CD4-positive, alpha-beta T cell treated with Interleukin-2 at 100 ng/mL for 4 hours (primary cell): ENCODE measurements at places on chromosomes 4 and X.

DNA sequence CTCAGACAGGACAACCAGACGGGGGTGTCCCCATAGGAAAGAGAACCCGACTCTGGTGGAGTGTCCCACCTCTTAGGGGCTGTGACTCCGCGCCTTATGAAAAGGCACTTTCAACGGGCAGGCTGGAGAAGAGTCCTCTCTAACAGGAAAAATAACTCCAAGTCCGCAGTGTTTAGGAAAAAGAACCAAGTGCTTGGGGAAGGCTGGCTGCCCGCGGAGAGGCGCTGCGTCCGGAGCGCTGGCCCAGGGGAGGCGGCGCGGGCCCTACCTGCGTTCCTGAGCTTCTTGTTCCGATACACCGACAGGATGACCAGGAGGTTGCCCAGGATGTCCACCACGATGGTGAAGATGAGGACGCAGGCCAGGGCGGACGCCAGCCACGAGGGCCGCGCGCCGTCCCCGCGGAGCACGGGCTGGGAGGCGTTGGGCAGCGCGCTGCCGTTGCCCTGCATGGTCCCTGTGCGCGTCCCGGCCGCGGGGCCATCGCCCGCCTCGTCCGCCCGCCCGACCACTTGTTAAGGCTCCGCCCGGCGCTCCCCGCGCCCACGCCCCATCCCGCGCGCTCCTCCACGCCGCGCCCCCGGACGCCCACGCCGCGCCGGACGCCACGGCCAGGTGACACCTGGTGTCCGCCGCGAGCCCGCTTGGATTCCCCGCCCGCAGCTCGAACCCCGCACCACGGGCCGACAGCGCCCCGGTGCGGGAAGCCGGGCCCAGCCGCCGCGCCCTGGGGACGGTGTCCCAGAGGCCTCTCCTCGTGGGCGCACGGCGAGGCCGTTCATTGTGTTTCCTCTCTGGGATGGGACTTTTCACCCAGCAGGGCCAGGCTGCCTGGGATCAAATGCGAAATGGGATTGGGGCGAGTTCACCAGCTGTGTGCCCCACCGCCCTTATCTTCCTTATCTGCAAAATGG, at the start of gene MTNR1A:
MTNR1A (minus strand) TSS at position 654 of the 914 bp plus-strand sequence; CDS start at position 452, 202 bp downstream.
- no peak for DNase-seq

DNA sequence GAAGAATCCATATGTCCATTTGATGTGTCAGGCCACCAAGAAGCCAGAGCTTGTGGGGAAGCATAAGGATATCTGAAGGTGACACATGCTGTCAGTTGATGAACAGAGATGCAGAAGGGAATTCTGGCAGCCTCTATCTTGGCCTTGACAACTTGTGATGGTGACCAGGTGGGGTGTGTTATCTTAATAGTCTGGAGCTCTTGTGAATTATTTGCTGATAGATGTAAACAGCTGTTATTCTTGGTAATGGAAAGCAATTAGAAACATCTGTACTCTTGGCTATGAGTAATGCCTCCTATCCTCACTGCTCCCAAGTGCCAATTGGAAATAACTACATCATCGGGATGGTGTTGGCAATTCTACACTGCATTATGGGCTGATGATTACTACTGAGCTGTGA, 51.9 kb downstream of the NAA11 start:
- no peak for DNase-seq

- DNase-seq = no peak
Observed at GRCh38 chrX:69232945-69233344, 67.7 kb upstream of the PJA1 start.

DNA sequence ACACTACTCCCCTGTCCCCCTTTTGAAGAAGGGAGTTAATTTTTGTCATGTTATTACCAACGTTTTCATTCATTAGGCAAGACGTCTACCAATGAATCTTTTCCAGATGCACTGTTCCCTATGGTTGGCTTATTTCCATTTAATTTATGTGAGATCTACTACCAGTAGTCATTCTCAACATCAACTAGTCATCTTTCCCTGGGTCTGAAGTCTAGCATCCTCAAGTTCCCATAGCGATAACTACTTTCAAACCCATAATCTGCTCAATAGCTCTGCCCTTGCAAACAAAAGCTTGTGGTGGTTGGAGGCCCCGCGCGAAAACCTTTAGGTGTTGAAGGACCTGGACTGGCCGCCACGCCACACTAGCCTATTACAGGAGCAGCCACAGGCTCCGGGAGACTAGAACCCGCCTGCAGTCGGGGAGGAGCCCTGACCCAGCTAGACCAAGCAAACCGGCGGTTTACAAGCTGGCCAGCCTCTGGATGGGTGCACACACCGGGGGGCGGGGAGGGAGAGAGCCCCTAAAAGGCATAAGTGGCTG, 746 bp downstream of the PPAT start:
- DNase-seq = peak; percentile 11

- DNase-seq = peak; percentile 61
Observed at GRCh38 chr4:48138936-48139335, 4.9 kb upstream of the TXK start.

DNA sequence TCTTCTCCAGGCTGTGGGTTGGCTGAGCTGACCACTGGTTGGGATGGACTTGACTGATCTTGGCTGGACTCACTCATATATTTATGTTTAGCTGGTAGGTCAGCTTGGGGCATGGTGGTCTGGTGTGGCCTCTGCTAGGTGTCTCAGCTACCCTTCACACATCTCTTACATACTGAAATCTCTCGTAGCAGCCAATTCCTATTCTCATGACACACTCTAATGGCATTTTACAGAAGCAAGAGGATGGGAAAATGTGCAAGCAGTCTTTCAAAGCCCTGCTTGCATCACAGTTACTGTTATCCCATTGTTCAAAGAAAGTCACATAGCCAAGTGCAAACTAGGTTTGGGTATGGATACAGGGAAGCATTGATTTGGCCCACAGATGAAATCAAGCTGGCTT, 55.5 kb upstream of the PCDH18 start:
- no peak for DNase-seq

GRCh38 chrX:133984857-133985163, 584 bp downstream of the GPC3 start:
- no peak for DNase-seq

DNA sequence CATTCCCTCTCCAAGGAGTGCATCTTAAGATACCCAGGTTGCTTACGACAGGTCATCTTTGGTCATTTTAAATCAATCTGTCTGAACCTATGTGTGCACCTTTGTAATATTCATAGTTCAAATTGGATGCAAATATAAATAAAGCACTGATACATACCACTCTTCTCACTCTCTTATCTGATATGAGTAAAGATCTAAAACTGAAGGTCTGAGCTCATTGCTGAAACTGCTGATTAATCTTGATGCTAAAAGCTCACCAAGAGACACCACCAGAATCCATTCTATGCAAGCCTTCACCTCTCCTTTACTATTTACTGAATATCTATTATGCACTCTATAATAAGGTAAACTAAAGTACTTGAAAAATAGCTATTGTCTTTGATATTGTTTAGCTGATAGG, 16.6 kb downstream of the HSD17B13 start:
- no peak for DNase-seq

- DNase-seq = no peak
Observed at GRCh38 chrX:6067600-6067999, 161.1 kb downstream of the NLGN4X start.

DNA sequence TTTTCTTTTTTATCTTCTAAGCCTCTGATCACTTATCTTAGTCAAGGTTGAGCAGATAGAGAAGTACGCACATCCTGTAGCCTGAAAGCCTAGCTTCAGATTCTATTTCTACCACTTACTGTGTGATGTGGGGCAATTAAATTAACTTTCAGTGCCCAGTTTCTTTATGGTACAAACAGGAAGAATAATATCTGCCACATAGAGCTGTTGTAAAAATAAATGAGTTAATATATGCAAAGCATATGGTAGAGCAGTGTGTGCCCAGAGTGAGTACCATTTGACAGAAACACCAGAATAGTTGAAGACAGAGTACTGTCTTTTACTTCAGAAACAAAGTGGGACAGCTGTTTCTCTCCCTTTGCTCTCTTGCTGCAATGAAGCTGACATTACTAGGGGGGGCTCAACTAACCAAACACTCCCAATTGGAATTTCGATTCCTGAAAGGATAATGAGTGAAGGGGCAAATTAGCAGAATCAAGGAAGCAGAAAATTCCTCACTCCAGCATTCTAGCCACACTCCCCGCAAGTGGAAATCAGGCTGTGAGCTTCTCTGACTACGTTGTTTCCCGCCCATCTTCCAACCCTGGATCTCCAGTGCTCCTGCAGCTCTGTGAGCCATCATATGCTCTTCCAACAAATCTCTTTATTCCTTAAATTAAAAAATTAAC, 80.4 kb downstream of the MAPK10 start:
- DNase-seq = no peak

DNA sequence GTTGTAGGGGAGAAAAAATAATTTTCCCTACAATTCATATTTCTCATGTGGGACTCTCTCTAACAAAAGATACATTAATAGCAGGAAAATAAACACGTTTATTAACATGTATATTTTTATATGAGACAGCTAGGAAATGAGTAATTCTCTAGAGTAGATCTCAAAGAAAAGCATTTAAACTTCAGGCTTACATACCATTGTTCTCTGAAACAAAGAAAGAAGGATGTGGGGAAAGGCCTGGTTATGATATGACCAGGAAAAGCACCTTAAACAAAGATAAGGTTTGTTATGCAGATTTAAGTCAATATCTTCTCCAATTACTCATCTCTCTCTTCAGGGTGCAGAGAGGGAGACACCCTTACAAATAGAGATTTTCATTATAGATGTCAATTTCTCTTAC, 131.3 kb downstream of the SLC7A11 start:
- no peak for DNase-seq

DNA sequence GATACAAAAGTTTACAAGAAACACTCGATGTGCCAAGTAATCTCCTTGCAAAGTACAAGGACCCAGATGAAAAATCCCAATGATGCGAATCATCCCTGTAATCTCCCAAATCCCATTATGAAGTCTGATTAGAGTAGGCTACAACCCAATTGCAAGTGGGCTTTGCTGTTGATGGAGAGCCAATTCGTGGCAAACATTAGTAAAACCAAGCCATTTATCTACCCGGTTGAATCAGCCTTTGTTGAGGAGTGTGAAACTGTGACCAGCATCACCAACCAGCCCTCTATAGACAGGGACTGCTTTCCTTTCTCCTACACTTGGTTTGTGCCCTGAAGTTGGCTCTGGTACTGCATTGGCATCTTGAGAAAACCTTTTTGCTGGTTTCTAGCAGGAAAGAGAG, 1.2 kb upstream of the PRPS2 start:
- no peak for DNase-seq

GRCh38 chrX:154490021-154490413, 412 bp downstream of the SLC10A3 start:
- DNase-seq = peak; percentile 22

GRCh38 chr4:160592258-160592657, 1489.4 kb downstream of the RAPGEF2 start:
- no peak for DNase-seq

- no peak for DNase-seq
Observed at GRCh38 chrX:140713174-140713539, 3.6 kb downstream of the LINC00632 start.

- DNase-seq = no peak
Observed at GRCh38 chr4:185820146-185821028, 8.4 kb upstream of the SORBS2 start.

DNA sequence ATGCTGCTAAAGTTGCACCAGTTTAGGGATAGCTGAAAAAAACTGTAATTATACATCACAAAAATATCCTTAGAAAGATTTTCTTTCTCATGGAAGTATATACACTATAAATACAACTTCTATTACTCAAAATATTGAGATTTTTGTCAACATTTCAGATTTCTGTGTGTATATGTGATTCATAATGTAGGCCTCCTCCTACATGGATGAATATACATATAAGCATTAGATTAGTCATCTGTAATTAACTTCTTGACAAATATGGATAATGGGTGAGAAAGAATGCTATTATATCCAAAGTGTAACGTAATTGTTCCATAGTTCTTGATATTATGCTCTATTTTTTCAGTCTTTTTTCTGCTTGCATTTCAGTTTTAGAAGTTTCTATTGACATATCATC, 124.9 kb downstream of the CBLL2 start:
- DNase-seq = no peak

GRCh38 chr4:156931267-156931666, 40.3 kb downstream of the PDGFC start:
- DNase-seq = no peak

GRCh38 chr4:92497141-92497540, 193.4 kb downstream of the GRID2 start:
- DNase-seq = no peak

DNA sequence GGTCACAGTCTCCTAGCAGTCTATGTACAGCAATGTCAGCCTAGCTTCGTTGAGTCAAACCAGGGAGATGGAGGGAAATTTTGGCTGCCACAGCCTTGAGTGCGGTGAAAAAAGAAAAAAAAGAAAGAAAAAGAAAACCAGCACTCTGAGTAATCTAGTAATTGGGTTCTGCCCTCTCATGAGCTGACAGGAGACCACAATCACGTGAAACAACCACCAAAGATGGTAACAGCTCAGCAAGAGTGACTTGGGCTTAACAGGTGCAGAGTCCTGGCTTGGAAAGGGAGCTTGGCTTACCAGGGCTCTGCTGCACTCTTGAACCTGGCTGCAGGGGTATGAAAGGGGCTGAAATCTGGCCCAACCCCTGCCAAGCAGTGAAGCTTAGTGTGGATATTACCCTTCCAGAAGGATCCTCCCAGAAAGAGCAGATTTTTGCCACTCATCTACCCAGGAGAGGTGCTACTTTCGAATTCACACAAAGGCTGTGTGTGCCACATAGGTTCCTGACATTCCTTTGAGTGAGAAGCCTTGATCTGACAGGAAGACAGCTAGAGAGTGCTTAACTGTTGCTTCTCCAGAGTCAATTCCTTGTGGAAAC, 350.3 kb downstream of the PTTG2 start:
- peak; percentile 85 for DNase-seq

DNA sequence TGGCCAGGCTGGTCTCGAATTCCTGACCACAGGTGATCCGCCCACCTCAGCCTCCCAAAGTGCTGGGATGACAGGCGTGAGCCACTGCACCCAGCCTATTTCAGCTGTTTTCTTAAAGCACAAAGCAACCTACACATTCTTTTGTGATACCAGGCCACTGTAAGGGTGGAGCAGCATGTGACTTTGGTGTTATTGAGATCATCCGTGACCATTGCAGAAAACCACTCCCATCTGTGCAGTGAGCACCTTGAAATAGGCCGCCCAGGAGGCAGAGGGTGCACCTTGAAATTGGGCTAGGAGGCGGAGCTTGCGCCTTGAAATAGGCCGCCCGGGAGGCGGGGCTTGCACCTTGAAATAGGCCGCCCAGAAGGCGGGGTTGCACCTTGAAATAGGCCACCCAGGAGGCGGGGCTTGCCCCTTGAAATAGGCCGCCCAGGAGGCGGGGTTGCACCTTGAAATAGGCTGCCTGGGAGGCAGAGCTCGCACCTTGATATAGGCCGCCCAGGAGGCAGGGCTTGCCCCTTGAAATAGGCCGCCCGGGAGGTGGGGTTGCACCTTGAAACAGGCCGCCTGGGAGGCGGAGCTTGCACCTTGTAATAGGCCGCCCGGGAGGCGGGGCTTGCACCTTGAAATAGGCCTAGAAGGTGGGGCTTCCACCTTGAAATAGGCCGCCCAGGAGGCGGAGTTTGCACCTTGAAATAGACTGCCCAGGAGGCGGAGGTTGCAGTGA, 9.0 kb upstream of the SLC25A6 start:
- DNase-seq = no peak
